Ovary (tissue), 10 donors: ENCODE measurements at places on chromosomes 16 and 17. TPM values are rescaled to one million over a fixed set of nuclear protein-coding genes. Genes with fewer than 3 reads are reported as not detected.

Gene GH1
- total RNA-seq, result not detected

Gene CCL22
- total RNA-seq, result not detected

Gene MED13
- 67.9 TPM for total RNA-seq

Gene PDF
- 11.4 TPM for total RNA-seq

Gene TP53TG3B
- total RNA-seq, result not detected

Gene FAAP100
- total RNA-seq, result 29.1 TPM

Gene UMOD
- not detected for total RNA-seq

DNA sequence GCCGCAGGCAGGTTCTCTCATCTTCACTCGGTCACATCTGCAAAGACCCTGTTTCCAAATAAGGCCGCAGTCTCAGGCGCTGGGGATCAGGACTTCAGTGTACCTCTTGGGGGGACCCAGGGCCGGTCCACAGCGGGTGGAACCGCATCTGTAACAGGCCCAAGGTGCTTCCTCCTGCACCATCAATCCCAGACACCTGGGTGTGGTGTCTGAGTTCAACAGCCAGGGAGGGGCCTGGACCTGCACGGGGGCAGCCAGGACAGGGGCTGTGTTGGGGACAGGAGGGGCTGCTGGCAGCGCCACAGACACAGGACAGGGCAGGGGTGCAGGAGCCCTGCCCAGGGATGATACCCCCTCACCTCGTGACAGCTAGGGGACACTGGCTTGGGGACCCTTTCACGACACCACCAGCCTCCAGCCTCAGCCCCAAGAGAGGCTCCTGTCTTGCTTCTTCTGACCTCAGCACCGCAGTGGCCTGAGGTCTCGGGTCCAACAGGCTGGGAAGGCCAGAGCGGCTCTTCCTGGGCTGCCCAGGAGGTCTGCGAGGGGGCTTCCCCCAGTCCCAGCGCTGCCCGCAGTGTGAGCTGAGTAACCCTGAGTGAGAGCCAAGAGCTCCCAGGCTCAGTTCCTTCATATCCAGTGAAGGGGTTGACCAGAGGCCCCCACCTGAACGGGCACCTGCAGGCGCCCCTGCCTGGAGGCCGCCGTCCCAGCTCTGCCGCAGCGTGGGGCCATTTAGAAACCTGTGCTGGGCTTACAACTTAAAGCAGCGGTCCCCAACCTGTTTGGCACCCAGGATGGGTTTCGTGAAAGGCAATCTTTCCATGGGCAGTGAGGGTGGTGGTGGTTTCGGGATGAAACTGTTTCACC, 30.7 kb upstream of the BAHCC1 start:
- H3K4me3 ChIP-seq, result no peak overlapping the region
- H3K4me1 ChIP-seq, result peaks cover 10% of the 10 kb centered on the region
- DNase-seq, result no peak
- no peak overlapping the region for H3K27ac ChIP-seq

DNA sequence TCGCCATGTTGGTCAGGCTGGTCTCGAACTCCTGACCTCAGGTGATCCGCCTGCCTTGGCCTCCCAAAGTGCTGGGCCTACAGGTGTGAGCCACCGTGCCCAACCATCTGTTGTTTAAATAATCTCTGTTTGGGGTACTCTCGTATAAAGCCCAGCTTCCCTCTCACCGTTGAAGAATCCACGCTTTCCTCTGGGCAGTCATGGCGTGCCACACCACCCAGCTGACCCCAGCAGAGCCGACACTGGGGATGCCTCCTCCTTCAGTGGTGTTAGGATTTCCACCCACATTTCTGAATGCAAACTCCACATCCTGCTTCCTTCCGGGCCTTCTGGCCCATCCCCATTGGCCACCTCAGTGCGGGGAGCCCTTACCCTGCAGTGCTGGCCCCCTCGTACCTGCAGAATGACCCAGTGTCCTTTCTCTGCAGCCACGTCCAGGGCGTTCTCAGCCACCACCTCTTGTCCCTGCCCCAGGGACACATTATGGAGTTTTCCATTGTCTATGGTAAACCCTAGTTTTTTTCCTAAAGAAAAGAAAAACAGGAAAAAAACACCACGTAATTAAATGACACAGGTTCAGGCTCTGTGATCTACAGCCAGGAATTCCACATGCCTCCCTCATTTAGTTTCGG, 60.4 kb downstream of the PGS1 start:
- no peak overlapping the region for H3K27ac ChIP-seq
- H3K4me1 ChIP-seq, result peaks cover 2% of the 10 kb centered on the region
- no peaks in the 10 kb centered on the region for H3K27me3 ChIP-seq
- no peak for DNase-seq
- H3K4me3 ChIP-seq, result no peak overlapping the region

- H3K36me3 ChIP-seq, result no peaks in the 10 kb centered on the region
- no peak overlapping the region for H3K27ac ChIP-seq
- no peaks in the 10 kb centered on the region for H3K4me1 ChIP-seq
- H3K27me3 ChIP-seq, result no peaks in the 10 kb centered on the region
- DNase-seq, result no peak
Measured at GRCh38 chr17:44269535-44270240, 1.8 kb upstream of the SLC4A1 start.

GRCh38 chr17:48819466-48819865, 2.4 kb upstream of the TTLL6 start:
- H3K27ac ChIP-seq, result no peak overlapping the region
- no peak for DNase-seq
- no peak overlapping the region for H3K4me3 ChIP-seq
- no peaks in the 10 kb centered on the region for H3K36me3 ChIP-seq
- H3K4me1 ChIP-seq, result peaks cover 6% of the 10 kb centered on the region

GRCh38 chr16:89619840-89620239, 6.4 kb downstream of the DPEP1 start:
- no peaks in the 10 kb centered on the region for H3K27me3 ChIP-seq
- no peaks in the 10 kb centered on the region for H3K36me3 ChIP-seq
- no peak for DNase-seq
- no peak overlapping the region for H3K4me3 ChIP-seq
- no peak overlapping the region for H3K27ac ChIP-seq

GRCh38 chr16:13896543-13897182, 23.3 kb upstream of the ERCC4 start:
- no peaks in the 10 kb centered on the region for H3K36me3 ChIP-seq
- H3K4me3 ChIP-seq, result no peak overlapping the region
- DNase-seq, result no peak
- H3K27me3 ChIP-seq, result no peaks in the 10 kb centered on the region

GRCh38 chr16:15925631-15926030, 23.8 kb upstream of the ABCC1 start:
- H3K4me1 ChIP-seq, result no peaks in the 10 kb centered on the region
- no peak overlapping the region for H3K27ac ChIP-seq
- H3K27me3 ChIP-seq, result no peaks in the 10 kb centered on the region
- no peaks in the 10 kb centered on the region for H3K36me3 ChIP-seq
- no peak overlapping the region for H3K4me3 ChIP-seq

DNA sequence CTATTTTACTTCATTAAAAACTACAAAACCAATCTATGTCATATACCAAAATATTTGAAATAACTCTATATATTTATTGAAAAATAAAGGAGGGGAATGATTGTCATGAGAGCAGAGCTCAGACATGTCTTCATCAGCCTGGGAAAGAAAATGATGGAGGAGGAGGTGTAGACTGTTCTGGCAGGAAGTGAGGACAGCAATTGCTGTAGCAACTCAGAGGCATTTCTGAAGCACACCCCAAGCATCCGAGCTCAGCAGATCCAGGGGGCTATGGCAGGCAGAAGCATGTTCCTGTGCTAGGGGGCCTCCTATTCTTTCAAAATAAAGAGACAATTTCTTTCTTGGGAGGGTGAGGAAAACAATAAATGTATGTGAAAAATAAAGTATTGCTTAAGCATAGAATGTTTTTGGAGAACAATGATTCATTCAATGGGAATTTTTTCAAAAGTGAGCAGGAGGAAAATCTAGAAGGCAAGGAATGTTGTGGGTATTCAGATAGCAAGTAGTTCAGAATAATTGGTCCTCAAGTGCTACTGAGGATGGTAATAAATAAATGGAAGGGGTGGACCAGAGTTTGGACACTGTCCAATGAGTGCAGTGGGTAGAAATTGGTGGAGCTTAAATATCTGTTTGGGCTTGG, 383.4 kb downstream of the CDH11 start:
- no peak for DNase-seq
- H3K36me3 ChIP-seq, result no peaks in the 10 kb centered on the region
- H3K27ac ChIP-seq, result no peak overlapping the region
- no peaks in the 10 kb centered on the region for H3K27me3 ChIP-seq
- no peak overlapping the region for H3K4me3 ChIP-seq

DNA sequence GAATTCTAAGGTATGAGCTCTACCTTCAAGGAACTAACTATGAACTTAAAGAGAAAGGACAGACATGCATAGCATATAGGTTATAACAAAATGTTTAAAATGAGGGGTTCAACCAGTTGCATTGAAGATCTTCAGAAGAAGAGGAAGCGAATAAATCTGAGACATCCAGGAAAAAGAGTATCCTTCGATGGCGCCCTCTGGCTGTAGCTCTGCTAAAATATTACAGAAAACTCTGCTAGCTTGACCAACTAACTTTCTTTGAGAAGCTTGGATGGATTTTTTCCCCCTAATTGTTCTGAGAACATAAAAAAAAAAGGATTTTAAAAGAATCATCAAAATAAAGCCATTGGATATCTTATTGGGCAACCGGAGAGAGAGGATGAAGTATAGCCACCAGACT, 659.9 kb upstream of the SOX9 start:
- no peaks in the 10 kb centered on the region for H3K27me3 ChIP-seq
- no peak overlapping the region for H3K27ac ChIP-seq
- H3K4me1 ChIP-seq, result no peaks in the 10 kb centered on the region
- no peak for DNase-seq

- H3K4me3 ChIP-seq, result no peak overlapping the region
- H3K27me3 ChIP-seq, result no peaks in the 10 kb centered on the region
- H3K27ac ChIP-seq, result no peak overlapping the region
- H3K36me3 ChIP-seq, result no peaks in the 10 kb centered on the region
- peaks cover 2% of the 10 kb centered on the region for H3K4me1 ChIP-seq
Measured at GRCh38 chr17:82603981-82604448, 44.2 kb downstream of the WDR45B start.

DNA sequence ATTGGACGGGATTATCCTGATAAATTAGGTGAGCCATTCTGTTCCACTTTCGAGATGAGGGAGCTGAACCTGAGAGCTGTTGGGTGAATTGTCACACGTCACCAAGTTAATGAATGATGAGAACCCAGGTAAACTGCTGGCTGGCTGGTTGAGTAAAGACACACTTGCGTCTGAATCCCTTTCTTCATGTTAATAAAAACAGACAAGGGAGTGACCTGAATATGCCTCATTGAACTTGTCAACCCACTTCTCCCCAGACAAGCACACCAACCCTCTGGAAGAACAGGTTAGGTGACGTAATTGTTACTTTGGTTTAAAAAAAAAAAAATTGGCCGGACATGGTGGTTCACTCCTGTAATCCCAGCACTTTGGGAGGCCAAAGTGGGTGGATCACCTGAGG, 400.9 kb upstream of the CDH5 start:
- peaks cover 4% of the 10 kb centered on the region for H3K4me1 ChIP-seq
- H3K27me3 ChIP-seq, result no peaks in the 10 kb centered on the region
- no peaks in the 10 kb centered on the region for H3K36me3 ChIP-seq
- H3K4me3 ChIP-seq, result no peak overlapping the region

GRCh38 chr17:29622337-29623282, at the start of gene CORO6:
Gene CORO6, minus strand, starts transcription at chr17:29622912. Its CDS starts 1,491 bp downstream, at chr17:29621421.
- no peak within 1 kb of the TSS for H3K27ac ChIP-seq
- no peaks in the 10 kb centered on the region for H3K27me3 ChIP-seq
- peak within 1 kb of the TSS; percentile 50 for H3K4me3 ChIP-seq
- peak; percentile 69 for DNase-seq
- H3K4me1 ChIP-seq, result peaks cover 2% of the 10 kb centered on the region

- no peaks in the 10 kb centered on the region for H3K4me1 ChIP-seq
- no peak overlapping the region for H3K27ac ChIP-seq
- no peak for DNase-seq
- H3K36me3 ChIP-seq, result no peaks in the 10 kb centered on the region
- H3K27me3 ChIP-seq, result no peaks in the 10 kb centered on the region
Measured at GRCh38 chr16:72482695-72483094, 310.7 kb upstream of the PMFBP1 start.

DNA sequence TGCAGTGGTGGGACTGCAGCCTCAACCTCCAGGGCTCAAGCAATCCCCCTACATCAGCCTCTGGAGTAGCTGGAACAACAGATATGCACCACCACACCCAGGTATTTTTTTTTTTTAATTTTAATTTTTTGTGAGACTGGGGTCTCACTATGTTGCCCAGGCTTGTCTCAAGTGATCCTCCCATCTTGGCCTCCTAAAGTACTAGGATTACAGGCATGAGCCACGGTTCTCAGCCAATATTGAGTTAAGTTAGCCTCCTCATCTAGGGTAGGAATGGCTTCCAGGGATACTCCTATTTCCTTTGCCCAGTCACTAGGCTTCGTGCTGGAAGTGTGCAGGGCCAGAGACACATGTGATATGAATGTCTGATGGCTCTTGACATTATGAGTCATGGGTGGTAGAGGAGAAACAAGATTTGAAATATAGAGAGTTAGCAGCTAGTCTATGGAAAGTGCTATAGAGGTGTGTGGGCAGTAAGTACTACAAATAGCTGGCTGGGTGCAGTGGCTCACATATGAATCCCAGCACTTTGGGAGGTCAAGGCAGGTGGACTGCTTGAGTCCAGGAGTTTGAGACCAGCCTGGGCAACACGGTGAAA, 8.0 kb upstream of the HES7 start:
- no peak overlapping the region for H3K27ac ChIP-seq
- H3K27me3 ChIP-seq, result no peaks in the 10 kb centered on the region
- no peak overlapping the region for H3K4me3 ChIP-seq
- H3K4me1 ChIP-seq, result no peaks in the 10 kb centered on the region
- no peak for DNase-seq

DNA sequence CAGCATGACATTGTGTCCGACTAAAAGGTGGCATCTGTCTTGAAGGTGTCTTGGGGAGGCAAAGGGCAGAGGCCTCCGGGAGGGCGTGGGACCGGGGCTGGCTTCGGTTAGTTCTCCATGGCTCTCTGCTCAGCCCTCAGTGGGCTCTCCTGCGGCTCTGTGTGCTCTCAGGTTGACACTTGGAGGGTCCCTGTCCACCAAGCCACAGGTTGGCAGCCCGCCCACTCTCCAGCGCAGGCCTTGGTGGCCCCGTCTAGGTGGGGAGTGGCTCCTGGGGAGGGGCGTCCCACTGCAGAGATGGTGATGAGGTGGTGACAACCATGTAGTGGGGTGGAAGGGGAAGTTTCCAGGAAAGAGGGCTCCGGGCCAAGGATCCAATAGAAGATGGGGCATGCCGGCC, 31.6 kb downstream of the ADGRG5 start:
- H3K27me3 ChIP-seq, result no peaks in the 10 kb centered on the region
- DNase-seq, result no peak
- H3K36me3 ChIP-seq, result no peaks in the 10 kb centered on the region
- peaks cover 2% of the 10 kb centered on the region for H3K4me1 ChIP-seq
